CD4-positive, alpha-beta T cell treated with Interferon alpha-2 for 1 hour (primary cell): ENCODE measurements at places on chromosomes 12 and 14.

DNA sequence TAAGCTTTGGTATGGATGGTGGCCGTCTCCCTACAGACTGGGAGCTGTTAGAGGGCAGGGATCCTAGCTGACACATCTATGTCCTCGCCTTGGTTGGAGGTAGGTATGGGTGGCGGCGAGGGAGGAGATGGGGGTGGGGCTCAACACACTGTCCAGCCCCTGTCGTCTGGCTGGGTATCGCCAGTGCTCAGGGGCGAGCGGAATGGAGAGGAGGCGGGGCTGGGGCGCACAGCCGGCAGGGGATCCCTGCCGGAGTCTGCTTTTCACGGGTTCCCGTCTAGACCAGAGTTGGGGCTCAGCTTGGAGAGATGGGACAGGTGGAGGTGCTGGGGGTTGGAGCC, 16.1 kb downstream of the TAMALIN start:
- no peak for DNase-seq

DNA sequence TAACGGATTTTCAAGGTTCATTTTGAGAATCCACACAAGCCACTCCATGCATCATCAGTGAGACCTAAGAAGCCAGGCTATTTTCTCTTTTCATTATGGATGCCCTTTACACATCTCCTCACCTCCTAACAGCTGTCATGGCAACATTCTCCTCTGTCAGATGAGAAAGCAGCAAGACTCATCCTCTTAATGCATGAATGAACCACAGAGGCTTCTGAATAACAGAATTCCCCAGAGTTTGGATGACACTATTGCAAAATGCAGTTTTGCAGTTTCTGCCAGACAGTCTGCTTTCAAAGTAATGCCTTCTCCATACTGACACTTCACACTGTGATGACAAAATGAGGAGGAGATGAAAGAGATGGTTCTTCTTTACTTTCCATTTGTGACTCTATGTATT, 286.7 kb upstream of the GRIP1 start:
- DNase-seq, result no peak

DNA sequence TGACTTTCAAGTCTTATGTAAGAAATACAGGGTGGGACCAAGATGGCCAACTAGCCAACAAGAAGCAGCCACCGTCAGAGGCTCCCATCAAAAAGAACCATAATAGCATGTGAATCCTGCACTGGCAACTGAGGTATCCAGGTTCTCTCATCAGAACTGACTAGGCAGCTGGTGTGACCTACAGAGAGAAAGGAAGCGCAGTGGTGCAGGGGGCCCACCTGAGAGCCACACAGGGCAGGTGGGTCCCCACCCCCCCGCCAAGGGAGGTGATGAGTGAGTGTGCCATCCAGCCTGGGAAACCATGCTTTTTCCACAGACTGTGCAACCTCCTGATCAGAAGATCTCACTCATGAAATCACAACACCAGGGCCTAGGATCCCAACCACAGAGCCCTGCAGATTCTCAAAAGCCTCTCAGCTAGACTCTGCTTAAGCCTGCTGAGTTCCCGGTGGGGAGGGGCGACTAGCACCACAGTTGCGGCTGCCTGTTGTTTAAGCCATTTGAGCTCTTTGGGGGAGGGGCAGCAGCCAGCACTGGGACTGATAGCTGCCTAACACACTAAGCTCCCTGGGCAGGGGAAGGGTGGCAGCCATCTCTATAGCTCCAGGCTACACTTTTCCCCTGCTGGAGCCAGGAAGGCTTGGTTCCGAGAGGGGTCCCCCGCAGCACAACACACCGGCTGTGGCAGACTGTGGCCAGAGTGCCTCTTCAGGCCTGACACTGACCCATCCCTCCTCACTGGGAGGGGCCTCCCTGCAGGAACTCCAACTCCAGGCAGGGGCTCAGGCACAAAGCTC, 75.3 kb downstream of the GARIN6 start:
- DNase-seq, result no peak

DNA sequence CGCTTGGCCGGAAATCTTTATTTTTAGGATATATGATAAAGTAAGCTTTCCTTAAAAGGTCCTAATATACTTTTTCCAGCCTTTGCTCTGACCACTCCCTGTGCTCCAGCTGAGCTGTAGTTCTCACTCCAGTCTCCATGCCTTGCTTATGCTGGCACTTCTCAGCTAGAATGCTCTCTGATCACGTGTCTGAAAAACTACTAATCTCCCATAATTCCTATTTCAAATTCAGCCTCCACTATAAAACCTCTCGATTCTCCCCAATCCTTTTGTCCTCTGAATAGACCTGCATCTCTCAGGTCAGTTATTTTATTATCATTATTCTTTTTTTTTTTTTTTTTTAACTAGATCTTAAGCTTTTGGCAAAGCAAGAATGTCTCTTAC, 3.7 kb downstream of the BIN2 start:
- no peak for DNase-seq

DNA sequence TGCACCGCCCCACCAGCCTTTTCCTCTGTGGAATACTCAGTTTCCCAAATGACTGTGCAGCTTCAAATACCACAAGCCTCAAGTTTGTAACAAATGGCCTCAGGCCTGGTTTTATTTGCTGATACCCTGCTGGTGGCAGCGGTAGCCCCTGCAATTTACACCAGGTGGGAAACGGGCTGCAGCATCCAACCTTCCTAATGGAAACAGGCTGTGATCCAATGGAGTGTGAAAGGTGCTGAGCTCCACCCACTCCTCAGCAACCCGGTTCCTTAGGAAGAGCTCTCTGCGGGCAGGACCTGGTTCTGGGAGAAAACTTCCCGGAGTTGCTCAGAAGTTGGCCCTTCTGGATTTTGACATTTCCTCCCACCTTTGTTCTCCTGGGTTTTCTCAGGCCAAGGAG, 41.7 kb upstream of the LTA4H start:
- no peak for DNase-seq

DNA sequence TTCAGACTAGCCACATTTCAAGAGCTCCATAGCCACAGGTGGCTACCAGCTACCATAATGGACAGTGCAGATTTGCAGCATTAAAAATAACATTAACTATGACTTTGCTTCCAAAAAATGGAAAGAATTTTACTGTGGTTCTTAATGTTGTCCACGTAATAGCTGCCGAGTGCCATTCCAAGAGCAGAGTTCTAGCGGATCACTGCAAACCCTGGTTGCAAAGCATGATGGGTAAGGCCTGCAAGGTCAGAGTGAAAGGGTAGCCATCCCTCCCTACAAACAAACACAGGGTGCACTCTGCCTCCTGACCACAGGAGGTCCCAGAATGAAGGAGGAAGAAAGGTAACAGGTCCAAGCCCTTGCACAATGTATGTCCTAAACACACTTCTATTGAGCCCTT, 157.6 kb downstream of the DPF3 start:
- DNase-seq, result no peak

GRCh38 chr14:102913341-102914211, 8.9 kb upstream of the AMN start:
- DNase-seq, result no peak

DNA sequence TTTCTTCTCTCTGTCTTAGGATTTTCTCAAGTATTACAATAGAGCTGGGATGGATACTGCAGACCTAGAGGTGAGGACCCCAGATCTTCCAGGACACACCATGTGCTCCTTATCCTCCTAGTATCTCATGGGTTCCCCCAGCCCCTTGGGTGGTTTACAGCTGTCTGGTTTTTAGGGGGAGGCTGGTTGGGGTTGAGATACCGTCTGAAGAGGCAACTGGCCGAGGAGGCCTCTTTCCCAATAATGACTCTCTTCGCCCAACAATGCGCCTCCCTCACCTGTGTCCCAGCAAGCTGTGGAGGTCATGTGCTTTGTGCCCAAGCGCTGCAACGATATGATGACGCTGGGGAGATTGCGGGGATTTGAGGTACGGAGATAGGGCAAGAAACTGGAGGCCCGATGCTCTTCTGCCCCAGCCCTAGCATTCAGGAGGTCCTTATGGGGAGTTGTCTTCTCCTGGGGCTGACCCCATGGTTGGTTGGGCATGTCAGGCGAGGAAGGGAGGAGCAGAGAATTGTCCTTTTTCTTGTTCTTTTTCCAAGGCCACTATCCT, 3.8 kb downstream of the ARHGEF25 start:
- DNase-seq, result no peak

- DNase-seq, result no peak
Observed at GRCh38 chr12:26271889-26272492, 76.6 kb downstream of the SSPN start.

DNA sequence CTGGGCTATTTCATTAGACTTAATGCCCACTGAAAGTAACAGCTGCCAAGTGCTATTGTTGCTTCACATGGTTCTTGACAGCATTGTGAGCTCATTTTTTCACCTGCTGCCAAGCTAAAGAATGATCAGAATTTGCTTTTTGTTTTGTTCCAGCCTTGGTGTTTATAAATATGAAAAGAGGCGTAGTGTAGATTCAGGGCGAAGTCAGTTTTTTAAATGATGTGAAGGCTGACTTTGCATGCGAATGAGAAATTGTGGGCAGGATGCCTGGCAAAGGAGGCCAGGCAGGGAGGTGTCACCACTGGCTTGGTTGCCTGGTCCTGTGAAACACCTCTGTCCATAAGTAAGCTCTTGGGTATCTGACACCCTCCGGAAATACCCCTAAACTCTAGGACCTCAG, 93.3 kb upstream of the NAP1L1 start:
- DNase-seq, result no peak

- DNase-seq, result peak; percentile 56
Observed at GRCh38 chr14:61406675-61407074, 85.3 kb downstream of the PRKCH start.

DNA sequence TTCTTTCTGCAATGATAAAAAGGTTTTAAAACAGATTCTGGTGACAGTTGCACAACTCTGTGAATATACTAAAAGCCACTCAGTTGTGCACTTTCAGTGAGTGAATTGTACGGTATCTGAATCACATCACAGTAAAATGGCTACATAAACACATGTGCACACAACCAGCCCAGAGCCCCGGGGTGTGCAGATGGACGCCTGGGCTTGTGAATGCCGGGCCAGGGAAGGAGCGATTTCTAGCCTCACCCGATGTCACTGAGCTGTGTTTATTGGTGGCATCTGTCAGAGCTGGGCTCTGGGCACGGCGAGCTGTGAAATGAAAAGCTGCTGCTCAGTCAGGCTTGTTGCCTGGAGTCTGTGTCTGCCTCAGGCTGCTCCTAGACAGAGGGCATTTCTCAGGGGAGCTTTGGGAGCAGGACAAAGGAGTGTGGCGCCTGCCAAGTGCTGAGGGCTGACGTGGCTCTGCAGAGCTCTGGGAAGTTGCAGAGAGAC, 25.9 kb downstream of the RHOF start:
- no peak for DNase-seq

GRCh38 chr12:24972078-24972477, 23.2 kb upstream of the BCAT1 start:
- DNase-seq, result no peak

- no peak for DNase-seq
Observed at GRCh38 chr14:101184104-101184455, 280.6 kb upstream of the RTL1 start.

GRCh38 chr12:52220477-52220876, 12.6 kb upstream of the KRT7 start:
- DNase-seq, result no peak

DNA sequence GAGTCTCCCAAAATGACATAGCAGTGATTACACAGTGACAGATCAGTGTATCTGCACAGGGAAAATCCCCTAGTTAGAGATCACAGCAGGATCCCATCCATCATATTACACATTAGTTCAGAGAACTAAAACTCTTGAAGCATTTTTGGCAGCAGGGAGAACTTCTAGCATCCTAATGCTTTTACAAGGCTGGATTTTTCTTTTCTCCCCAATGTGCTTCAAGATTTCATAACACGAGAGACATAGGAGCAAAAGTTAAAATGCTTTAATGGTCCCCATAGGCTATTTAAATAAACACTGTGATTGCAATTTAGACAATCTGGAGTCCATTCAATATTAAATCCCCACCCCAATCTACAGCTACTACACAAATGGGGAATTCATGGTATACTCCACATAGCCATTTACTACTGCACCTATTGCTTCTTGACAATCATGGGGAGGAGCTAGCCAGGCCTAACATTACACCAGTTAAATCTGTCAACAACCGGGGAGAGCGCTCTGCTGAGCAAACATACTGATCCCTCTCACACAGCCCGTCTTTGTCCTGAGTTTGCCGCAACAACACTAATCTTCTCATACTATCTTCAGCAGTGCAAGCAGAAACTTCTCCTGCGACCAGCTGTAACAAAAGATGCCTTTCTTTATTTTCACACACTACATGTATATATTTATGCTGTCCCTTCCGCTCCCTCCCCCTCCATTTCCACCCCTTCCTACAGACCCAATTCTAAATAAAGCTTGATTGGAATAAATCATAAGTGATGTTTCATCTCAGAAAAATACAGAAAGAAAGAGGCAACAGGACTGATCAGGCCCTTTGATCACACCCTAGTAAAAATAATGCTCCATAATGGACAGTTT, 120.3 kb upstream of the SOX5 start:
- DNase-seq, result no peak

- no peak for DNase-seq
Observed at GRCh38 chr12:68497107-68497506, 113.6 kb upstream of the RAP1B start.

DNA sequence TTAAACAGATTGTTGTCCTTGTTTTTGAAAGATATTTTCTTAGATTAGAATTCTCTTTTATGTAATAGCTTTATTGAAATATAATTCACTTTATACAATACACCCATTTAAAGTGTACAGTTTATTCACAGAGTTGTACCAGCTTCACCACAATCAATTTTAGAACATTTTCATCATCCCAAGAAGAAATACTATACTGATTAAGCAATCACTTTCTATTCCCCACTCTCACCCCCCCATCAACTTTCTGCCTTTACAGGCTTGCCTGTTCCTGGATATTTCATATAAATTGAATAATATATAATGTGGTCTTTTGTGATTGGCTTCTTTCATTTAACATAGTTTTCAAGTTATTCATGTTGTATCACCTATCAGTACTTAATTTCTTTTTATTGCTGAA, 44.4 kb downstream of the ARHGAP5 start:
- DNase-seq, result no peak

DNA sequence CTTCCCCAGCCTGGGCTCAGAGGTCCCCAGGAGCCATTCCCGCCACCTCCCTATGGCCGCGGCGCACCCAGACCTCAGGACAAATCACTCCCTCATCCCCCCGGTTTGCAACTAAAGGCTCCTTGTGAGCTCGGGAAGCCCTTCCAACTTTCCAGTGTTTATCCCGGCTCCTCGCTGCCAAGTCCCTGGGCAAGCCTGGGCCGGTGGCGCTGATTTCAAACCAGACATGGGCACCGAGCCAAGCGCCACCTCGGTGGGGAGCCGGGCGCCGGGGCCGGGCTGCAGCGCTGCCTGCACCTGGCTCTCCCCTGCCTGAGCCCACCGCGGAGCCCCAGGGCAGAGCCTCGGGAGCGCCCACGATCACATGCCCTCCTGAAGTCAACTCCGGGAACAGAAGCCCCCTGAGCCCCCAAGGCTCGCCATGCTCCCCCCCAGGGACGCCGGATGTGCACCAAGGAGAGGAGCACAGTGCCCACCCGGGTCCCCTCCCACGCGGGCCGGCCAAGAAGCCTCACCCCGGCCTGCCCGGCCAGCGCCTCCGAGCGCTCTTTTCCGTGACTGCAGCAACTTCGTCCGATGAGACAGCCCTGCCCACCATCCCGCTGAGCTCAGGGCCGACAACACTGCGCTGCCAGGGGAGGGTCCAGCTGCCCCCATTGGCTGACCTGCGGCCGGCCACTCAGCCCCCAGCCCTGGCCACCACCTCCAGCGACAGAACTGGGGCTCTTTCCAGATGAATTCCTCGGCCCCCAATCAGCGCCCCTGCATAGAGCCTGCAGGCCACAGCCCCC, 50.0 kb downstream of the NCOR2 start:
- DNase-seq, result no peak
